Mucosa of gallbladder (tissue), 1 donor: ENCODE measurements at places on chromosomes 3 and 15.

- no peak for DNase-seq
Observed at GRCh38 chr15:69609776-69610175, 157.2 kb downstream of the RPLP1 start.

- no peak for DNase-seq
Observed at GRCh38 chr15:88810446-88810845, 7.2 kb downstream of the ACAN start.

DNA sequence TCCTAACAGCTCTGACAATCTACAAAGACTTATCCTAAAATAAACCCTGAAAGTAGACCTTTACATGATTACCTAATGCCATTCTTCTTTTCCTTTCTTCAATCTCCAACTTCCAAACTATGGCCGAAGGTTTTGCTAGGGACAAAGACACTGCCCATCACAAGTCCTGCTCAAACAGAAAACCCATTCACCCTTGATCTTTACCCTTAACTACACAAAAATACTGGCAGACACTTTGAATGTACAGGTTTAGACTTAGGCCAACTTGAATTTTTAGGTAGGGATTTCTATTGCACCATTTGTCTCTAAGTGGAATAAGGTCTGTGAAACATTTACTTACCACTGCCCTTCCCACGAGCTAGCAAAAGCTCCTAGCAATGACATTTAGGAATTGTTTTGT lies 64.6 kb downstream of the TMEM212 start:
- no peak for DNase-seq

DNA sequence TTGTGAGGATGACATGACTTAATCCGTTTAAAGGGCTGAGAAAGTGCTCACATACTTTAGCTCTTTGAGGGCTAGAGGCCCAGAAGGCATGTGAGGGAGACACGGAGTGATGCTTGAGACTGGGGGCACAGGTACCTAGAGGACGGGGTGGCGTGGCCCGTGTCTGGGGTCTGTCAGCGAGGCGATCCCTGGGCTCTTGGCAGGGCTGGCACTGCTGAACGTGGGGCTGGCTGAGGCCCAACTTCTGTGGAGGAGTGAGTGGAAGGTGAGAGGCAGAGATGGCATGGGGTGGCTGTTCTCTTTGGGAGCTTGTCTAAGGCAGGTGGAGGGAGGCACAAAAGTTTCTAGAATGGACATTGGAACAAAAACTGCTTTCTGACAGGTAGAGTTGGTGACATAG lies 9.5 kb downstream of the SEMA4B start:
- no peak for DNase-seq

GRCh38 chr15:80588801-80589200 lies 106.3 kb upstream of the ABHD17C start:
- no peak for DNase-seq

DNA sequence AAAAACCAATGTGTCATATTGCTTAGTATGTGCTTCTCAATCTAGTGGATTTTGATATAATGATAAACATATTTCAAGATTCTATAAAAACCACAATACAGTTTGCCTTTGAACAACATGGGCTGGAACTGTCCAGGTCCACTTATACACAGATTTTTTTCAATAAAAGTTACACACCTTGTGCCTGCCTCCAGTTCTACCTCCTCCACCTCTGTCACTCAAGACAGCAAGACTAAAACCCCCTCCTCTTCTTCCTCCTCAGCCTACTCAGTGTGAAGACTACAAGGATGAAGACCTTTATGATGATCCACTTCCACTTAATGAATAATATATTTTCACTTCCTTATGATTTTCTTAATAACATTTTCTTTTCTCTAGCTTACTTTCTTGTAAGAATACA lies 5.7 kb downstream of the SETD2 start:
- no peak for DNase-seq

GRCh38 chr3:127751782-127752181 lies 70.5 kb downstream of the MGLL start:
- DNase-seq = no peak

GRCh38 chr3:109136523-109136922 lies at the start of gene C3orf85:
TSS of gene C3orf85 (plus strand) at chr3:109136719. CDS start at chr3:109136848, 129 bp downstream.
- no peak for DNase-seq

- DNase-seq = no peak
Observed at GRCh38 chr15:68572309-68572708, 6.5 kb upstream of the CORO2B start.

GRCh38 chr15:82968066-82968465 lies 15.5 kb upstream of the HOMER2 start:
- DNase-seq = no peak

DNA sequence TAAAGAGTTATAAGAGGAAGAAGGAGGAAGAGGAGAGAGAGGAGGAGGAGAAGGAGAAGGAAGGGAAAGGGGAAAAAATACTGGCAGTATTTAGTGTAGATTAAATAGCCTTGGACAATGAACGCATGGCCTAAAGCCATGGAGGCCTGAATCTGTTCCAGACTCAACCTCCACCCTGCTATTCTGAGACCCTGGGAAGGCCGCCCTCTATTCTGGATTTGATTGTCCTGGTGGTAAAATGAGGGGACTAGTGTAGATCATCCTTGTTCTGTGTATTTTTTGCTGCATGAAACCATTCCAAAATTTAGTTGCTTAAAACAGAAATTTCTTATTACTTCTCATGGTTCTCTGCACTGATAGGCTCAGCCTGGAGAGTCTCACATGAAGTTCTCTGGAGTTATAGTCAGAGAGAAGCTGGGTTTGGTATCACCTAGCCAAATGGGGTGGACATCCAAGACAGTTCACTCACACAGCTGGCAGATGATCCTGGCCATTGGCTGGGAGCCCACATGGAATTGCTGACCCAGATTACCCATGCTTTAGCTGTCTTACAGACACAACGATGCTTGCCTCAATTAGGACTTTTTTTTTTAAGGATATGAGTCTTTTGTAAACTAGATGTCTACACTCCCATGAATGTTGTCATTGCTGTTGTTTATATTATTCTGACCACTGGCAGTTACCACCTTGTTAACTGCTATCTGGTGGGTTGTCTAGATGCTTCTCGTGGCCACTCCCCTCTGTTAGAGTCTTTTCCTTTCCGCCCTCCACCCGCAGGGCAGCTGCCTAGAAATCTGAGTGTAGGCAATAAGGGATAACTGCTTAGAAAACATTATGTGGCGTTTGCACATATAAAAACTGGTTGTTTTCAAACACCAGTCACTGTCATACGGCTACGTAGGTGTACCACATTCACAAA lies 149.9 kb downstream of the SST start:
- DNase-seq = peak; percentile 35

- DNase-seq = no peak
Observed at GRCh38 chr3:177976866-177977265, 559.4 kb upstream of the KCNMB2 start.

DNA sequence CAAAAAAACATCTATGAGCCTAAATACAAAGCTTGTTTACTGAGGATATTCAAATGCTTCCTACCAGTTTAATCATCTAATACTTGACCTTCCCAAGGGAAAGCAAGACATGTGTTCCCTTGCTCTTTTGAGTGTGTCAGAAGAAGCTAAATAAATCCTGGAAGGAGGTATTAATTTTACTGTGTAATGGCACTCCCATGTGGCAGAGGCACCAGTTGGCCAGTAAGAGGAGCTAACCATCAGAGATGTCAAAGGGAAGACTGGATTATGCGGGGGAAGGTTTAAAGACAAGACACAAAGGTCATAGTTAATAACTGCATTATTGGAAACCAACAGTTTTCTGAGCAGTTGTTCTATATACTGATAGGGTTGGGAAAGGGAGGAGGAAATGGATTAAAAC lies 125.1 kb downstream of the SUCLG2 start:
- DNase-seq = no peak

DNA sequence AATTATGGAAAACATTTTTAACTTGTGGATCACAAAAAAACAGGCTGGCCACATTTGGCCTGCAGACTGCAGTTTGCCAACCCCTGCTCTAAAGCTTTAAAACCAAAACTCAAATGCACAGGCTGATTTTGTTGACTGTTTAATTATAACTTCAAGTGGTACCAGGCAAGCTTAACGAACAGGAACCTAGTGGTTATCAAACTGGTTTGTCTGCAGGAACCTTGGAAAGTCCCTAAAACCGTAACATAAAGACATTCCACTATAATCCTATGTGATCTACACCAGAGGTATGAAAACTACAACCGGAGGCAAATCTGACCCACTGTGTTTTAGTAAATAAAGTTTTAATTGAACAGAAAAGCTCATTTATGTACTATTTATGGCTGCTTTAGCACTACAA lies 52.4 kb downstream of the TBL1XR1 start:
- DNase-seq = no peak

GRCh38 chr3:53740956-53741355 lies 105.3 kb downstream of the CHDH start:
- no peak for DNase-seq

DNA sequence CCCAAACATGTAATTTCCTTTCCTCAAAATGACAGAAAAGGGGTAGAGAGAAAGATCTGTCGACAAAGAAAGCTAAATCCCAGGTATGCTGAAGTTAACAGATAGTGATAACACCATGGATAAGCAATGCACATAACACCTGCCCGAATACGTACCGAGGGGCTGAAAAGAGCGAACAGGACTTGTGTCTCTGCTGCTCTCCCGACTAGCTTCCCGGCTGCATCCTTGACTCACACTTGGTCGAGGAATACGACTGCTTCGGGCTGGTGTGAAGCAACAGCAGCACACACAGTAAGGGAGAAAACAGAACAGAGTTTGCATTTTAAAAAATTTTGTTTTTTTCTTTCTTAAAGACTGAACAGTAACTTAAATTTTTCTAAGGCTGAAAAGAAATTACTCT lies 136.4 kb downstream of the CLASP2 start:
- no peak for DNase-seq

DNA sequence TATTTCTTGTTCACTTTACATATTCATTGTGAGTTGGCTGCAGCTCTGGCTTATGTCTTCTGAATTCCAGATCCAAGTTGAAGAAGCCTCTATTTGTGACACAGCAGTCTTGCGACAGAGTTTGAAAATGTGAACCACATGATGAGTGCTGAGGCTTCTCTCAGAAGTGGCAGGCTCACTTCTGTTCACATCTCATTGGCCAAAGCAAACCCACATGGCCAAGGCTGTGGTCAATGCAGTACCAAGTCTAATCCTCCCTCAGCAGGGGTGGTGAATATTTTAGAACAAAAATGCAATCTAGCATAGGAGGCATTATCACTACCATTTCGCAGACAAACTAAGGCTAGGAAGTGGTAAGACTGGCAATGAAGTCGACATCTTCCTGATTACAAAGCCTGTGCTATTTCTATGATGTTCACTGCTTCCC lies 45.2 kb downstream of the CDCP1 start:
- no peak for DNase-seq
